Right kidney (tissue), 9 donors: ENCODE measurements at places on chromosomes 6 and 20.
A peak's percentile ranks its signal among the peaks of the same experiment; 100 is the strongest.

- no peak for DNase-seq
Measured at GRCh38 chr6:159880412-159880975, 10.3 kb upstream of the MAS1 start.

GRCh38 chr6:70423189-70424134, 10.2 kb downstream of the FAM135A start:
- DNase-seq = peak; percentile 25

DNA sequence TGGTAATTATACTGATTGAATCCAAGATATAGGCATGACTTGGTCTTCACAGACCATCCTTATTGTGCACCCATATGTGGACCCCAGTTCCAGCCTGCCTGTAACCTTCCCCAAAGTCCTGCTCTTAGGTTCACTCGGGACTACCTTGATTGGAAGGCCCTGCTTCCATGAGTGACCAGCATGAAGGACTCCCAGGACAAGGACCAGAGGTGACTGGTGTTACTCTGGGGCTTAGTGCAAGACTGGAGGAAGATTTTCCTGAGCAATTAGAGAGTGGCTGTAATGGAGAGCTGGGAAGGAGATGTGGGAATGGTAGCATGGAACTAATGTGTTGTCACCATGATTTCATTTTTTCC, 15.1 kb downstream of the BRD2 start:
- no peak for DNase-seq

DNA sequence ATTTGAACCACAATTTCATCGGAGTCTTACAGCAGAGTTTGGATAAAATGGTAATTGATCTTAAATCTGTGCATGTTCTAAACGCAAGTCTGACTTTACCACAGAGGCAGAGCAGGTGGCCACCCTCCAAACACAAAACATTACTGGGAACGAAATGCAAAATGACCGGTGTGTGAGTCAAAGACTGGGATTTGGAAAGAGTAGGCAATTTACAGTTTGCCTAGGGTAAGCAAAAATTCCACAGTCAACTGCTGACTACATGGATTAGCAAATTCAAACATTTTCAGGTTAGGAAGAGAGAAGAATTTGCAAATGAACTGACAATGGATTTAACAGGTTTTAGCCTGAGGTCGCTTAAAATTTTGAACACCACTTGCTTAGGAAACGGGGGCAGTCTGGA, 444.4 kb downstream of the HDGFL1 start:
- no peak for DNase-seq

DNA sequence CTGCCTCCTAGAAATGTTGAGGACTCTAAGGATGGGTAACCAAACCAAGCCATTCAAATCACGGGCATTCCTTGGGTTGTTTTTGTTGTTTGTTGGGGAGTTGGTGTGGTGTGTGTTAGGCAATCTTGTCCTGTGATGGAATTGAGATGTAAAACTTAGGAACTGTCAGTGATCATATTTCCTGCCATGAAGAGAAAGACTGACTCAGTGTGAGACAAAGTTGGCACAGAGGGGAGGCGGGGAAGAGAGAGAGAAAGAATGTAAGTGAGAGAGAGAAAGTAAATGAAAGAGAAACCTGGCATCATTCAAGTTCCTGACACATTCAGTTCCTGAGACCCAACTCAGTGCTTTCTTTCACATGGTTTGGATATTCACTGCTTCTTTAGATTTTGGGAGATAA, 21.6 kb upstream of the FBXO30 start:
- DNase-seq = no peak

GRCh38 chr20:53873230-53873604, 197.2 kb downstream of the BCAS1 start:
- no peak for DNase-seq

DNA sequence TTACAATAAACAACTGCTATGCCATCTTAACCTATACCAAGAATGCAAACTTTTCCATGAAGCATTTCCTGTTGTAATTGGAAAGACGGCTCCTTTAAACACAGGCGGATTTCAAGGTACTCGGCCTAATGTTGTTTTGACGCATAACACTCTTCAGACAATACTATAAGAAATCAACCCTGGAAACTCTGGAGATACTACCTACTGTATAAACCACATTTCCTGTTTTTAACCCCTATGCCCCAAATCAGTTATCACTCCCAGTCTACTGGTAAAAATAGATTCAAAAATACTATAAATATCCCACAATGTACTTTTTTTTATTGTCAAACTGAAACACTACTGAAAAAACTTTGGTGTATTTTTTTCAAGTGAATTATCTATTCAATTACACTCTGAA, 118.1 kb downstream of the IRF4 start:
- DNase-seq = no peak

DNA sequence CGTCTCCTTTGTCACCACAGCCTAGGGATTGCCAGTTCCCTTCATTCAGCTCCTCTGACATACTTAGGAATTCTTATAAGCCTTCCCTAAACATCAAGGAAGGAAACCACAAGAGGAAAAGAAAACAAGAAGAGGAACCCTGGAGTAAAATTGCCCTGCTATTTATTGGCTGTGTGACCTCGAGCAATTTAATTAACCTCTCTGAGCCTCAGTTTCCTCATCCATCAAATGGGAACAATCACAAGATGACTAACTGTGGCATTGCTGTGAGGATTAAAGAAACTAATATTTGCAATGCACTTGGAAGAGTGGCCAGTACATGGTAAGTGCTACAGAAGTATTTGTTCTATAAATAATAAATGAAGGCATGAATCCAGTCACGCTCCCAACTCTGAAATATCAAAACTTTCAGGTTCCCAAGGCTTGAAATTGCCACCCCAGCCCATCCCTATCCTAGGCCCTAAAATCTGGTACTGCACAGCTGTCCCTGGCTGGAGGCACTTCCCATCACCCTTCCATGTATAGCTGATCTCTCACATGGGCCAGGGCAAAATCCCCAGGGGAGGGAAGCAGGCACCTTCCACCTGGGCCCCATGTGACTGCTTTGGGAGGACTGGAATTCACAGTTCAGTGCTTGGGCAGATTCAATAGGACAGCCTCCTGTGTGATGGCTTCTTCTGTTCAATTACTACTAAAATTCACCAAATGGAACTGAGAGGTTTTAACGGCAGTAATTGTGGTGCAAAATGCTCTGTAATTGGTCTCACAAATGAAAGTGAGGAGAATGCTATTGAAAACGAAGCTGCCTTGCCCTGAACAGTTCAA, 78.0 kb upstream of the MAFB start:
- no peak for DNase-seq

DNA sequence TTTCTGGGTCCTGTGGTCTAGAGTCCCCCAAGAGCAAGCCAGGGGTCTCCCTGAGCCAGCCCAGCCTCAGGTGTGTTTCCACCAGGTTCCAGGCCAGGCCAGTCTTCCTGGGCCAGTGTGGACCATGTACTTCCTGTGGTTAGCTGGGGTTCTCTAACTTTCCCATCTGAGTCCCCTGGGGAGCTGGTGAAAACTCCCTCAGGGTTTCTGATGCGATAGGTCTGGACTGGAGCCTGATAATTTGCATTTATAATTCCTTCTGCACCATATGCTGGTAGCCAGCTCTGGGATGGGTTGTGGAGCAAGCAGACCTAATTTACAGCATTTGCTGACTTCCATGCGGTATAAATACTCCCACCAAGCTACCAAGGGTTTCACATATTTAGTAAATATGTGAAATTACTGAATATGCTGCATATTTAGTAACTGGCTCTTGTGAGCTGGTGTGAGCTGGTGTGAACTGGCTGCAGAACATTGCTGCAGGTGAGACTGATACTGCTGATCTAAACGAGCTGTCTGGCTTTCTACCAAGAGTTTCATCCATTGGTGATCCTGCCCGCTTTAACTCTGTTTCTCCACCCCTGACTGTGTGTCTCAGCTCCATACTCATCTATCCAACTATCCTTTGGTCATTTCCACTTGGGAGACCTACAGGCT, 62.6 kb downstream of the RIN2 start:
- DNase-seq = no peak

- DNase-seq = no peak
Measured at GRCh38 chr6:147615659-147616456, 107.4 kb downstream of the SAMD5 start.

DNA sequence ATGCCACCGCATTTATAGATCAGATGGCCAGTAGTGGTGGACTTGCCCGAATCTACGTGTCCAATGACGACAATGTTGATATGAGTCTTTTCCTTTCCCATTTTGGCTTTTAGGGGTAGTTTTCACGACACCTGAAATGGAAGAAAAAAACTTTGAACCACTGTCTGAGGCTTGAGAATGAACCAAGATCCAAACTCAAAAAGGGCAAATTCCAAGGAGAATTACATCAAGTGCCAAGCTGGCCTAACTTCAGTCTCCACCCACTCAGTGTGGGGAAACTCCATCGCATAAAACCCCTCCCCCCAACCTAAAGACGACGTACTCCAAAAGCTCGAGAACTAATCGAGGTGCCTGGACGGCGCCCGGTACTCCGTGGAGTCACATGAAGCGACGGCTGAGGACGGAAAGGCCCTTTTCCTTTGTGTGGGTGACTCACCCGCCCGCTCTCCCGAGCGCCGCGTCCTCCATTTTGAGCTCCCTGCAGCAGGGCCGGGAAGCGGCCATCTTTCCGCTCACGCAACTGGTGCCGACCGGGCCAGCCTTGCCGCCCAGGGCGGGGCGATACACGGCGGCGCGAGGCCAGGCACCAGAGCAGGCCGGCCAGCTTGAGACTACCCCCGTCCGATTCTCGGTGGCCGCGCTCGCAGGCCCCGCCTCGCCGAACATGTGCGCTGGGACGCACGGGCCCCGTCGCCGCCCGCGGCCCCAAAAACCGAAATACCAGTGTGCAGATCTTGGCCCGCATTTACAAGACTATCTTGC, 725 bp downstream of the EEF1A1 start:
- DNase-seq = peak; percentile 87

DNA sequence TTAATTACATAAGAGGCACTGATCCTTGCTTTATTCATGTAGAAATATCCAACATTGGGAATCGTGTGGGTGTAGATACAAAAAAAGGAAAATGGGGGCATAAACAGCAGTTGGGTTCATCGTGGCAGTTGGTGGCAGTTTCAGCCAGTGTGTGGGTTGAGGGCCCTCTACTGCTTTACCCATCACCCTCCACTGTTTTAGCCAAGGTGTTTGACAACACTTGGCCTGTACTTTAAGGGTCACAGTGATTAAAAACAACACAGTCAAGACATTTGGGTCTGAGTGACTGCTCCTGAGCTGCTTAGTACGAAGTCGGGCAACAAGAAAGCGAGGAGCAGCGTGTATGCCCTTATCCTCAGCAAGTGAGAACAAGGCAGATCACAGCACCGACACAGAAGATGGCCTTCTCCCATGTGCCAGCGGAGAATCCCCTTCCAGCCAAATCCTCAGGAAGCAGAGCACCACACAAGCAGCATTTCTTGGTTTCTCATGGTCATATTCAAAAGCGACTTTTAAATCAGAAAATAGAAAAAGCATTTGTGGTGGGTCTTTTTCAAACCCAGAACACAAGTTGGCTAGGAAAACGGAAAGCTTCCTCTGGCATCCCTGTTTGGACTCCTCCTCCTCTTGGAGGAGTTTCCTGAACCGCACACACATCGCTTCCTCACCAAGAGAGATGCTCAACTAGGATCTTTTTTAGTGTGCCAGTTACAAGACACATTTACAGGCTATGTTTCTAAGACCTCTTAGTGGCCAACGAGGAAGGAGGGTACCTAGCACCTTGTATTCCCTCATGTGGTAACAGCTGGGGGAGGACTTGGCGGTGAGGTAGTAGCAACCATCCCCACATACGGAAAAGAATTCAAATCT, 23.5 kb downstream of the EIF2S2 start:
- no peak for DNase-seq

- DNase-seq = no peak
Measured at GRCh38 chr6:113350461-113350860, 506.7 kb upstream of the MARCKS start.

GRCh38 chr20:45098103-45098773, 2.7 kb downstream of the KCNS1 start:
- DNase-seq = peak; percentile 78

GRCh38 chr20:32506721-32507120, 78.4 kb downstream of the NOL4L start:
- DNase-seq = no peak

DNA sequence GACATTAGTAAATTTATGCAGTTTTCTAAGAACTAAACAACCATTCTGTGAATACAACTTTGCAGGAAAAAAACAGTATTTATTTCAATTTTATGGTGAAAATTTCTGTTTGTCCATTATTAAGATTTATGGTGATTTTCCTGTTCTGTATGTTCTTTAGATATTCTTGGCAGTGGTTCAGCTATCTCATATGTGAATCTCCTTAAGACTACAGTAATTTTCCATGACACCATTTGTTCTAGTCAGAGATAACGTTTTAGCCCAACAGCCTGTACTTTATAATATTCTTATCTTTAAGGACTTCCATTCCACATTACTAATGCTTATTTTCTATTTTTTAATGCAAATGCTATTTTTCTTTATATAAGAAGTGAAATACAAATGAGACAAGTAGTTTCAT, 504.0 kb downstream of the RFPL4B start:
- DNase-seq = no peak

- peak; percentile 10 for DNase-seq
Measured at GRCh38 chr20:63529180-63529860, 7.9 kb downstream of the PTK6 start.

DNA sequence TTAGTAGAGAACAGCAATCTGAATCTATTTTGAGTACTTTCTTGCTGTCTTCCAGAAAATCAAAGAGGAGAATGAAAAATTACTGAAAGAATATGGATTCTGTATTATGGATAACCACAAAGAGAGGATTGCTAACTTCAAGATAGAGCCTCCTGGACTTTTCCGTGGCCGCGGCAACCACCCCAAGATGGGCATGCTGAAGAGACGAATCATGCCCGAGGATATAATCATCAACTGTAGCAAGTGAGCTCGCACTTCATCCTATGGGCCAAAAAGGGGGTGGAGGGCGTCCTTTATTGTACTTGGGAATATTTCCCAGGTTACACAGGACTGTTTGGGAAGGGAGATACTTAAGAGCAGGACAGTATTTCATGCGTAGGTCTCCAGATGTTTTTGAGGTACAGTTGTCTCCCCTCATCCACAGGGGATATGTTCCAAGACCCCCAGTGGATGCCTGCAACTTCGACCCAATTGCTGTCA, 37.3 kb upstream of the PLCG1 start:
- no peak for DNase-seq

GRCh38 chr6:157681041-157681650, 141.9 kb upstream of the SNX9 start:
- no peak for DNase-seq

GRCh38 chr20:17525650-17526049, 5.5 kb downstream of the BFSP1 start:
- DNase-seq = no peak

- DNase-seq = no peak
Measured at GRCh38 chr6:21327326-21328112, 266.0 kb upstream of the SOX4 start.

GRCh38 chr6:75378101-75378500, 93.5 kb upstream of the TMEM30A start:
- DNase-seq = no peak

DNA sequence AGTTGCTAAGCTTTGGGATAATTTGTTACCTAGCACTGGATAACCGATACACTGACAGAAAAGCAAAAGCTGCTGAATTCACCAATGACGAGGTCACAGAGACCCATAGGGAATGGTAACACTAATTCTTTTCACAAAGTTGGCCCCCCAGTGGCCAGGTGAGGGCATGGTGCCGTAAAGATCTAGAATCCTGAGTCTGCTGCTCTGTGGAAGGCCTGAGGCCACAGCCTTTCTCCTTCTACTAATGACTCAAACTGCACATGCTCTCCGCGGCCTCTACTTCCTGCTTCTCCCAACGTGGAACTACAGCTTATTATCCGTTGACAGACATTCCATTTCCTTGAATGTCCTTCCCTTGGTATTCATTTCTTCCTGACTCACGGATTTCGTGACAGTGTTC, 127.1 kb downstream of the OPRM1 start:
- no peak for DNase-seq

- no peak for DNase-seq
Measured at GRCh38 chr6:36655085-36655724, 23.3 kb upstream of the CDKN1A start.
